ENCODE measurements at places on chromosomes 3 and 15.

DNA sequence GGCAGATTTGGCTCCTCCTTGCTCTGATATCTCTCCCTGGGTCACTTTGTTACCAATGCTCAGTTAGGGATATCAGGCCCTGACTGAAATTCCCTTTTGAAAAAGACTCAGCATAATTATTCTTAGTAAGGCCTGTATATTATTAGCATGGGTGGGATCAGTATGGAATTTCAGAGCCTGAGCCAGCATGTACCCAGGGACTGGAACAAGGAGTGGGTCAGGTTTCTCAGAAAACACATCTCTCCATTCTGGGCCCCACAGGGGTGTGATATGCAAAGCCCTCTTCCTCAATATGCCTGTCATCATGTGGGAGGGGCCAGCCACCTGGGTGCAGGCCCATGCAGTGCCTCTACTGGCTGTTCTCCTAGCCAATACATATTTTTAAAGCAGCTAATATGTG is 423.2 kb downstream of the EPHB1 start:
- DNase-seq = no peak

DNA sequence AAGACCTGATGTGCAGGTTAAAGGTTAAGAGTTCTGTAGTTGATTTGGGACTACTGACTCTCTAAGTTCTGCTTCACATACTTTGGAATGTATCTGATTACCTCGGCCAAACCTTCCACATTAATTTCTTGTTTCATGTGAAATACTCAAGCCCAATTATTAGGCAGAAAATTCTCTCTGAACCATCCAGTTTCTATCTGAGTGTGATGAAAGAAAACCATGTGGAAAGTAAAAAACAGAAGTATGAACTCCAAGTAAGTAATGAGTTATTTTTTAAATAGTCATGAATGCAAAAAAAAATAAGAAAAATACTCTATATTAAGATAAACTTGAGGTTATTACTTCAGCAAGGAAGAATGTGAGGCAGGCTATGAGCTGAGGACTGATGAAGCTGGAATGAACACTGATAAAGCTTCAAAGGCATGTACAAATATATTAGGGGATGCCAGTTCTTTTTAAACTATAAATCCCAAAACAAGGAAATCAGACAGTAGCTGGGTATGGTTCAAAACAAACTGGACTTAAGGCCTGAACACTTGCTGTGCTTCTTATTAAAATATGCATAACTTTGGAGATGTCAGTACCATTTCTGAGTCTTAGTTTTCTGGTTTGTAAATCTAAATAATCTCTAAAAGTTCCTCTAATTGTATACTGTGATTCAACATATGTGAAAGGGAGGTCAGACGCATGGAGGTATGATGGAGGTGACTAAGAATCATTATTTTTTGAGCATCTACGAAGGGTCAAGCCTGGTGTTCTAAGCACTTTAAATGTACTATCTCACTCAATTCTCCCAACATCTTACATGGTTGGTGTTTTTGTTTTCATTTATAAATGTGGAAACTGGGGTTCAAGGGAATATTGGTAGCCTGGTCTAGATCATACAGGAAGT is 59.6 kb downstream of the COL6A6 start:
- no peak for DNase-seq

DNA sequence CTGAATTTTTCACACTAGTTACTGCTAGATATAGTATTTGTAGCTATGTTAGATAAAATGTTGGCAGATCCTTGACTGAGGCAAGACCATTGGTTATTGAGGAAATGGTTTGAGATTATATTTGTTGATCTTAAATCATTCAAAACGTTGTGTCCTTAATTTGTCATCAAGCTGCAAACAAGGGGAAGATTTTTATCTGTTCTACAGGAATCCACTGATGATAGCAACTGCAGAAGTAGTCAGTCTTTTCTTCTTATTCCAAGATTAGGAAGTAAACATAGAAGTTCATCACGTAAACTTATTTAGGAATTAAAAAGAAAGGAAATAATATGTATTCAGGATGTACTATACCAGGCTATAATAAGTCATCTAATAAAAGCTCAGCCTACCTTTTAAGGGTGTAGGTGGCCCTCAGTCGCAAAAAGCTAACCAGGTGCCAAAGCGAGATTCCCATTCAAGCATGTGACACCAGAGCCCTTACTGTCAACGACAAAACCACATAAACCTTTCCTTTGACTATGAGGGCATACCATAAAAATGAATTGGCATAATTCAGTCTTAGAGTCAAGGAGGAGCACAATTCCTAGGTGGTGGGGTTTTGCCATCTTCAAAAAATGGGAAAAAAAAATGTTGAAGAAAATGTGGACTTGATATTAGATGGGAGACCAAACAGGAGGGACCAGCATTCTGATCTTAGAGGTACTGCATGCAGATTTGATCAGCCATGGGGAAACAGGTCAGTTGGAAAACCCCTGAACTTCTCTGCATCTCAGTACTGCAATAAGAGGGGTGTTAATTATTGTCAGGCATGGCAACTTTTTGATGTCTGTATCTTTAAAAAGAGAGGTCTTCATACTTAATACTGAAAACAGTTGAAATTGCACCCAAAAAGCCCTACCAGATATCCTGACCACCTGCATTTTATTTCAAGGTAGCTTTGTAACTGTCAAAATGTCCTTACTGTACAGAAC is 212.5 kb upstream of the UBE2E1 start:
- DNase-seq = no peak

GRCh38 chr15:96217983-96218382 is 112.5 kb upstream of the NR2F2 start:
- no peak for DNase-seq

GRCh38 chr3:142120707-142121106 is 28.6 kb downstream of the TFDP2 start:
- DNase-seq = no peak
